ENCODE measurements at places on chromosomes 6 and 20.

DNA sequence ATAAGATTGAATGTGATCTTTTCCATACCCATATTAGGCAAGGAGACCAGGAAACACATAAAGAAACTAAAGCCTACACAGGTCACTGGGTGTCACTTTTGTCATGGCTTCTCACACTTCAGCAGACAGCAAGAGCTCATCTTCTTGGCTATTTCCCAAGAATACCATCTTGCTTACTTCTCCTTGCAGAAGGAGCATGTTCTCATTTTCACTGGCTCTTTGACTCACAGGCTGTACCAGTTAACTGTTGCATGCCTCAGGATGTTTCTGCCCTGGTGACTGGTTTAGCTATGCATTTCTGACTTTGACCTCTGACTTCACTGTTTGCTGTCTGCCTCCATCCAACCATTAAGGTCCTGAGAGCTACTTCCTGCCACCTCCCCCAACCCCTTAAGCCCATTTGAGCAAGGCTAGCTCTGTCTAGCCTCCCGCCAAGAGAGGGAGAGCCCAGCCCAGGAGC lies 40.3 kb upstream of the OGFRL1 start:
- DNase-seq: no peak

GRCh38 chr20:61026731-61027130 lies 225.3 kb upstream of the CDH4 start:
- no peak for DNase-seq

DNA sequence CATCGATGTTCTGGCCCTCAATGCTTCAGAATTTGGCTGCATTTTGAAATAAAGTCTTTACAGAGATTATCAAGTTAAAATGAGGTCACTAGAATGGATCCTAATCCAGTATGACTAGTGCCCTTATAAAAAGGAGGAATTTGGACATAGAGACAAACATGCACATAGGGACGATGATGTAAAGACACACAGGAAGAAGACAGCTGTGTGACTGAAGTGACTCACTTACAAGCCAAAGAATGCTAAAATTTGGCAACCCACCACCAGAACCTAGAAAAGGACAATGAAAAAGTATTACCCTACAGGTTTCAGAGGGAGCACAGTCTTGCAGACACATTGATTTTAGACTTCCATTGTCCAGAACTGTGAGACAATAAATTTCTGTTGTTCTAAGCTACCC lies 322.8 kb upstream of the GJE1 start:
- no peak for DNase-seq

GRCh38 chr6:84581494-84582259 lies 182.7 kb downstream of the TBX18 start:
- no peak for DNase-seq

DNA sequence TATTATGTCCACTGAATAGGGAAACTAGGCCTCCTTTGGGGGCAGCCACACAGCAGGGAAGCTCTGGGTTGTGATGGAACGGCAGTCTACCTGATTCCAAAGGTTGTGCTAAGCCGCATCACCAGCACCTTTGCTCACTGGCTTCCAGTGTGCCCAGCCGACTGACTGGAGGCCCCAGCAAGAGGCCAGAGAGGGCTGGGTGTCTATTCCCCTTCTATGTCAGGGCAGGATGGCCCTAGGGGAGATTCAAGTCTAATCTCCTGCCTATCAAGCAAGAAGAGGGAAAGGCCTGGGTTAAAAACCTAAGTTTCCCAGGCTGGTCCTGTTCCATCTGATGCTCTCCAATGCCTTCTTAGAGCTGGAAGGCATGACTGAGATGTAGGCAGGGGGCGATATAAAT lies 53.6 kb downstream of the JPH2 start:
- DNase-seq: no peak
